Activated T-helper 1 cell treated with anti-CD3 and anti-CD28 coated beads, Interleukin-2, amount 50 U/mL, for 16 hours (primary cell): ENCODE measurements at places on chromosomes 12 and 14.

- no peak for DNase-seq
These were observed 317.6 kb downstream of the DPF3 start for GRCh38 chr14:72576258-72576657.

GRCh38 chr14:72664651-72665050 lies 229.2 kb downstream of the DPF3 start:
- no peak for DNase-seq

GRCh38 chr12:121578230-121579189 lies 2.3 kb downstream of the KDM2B start:
- no peak for DNase-seq

DNA sequence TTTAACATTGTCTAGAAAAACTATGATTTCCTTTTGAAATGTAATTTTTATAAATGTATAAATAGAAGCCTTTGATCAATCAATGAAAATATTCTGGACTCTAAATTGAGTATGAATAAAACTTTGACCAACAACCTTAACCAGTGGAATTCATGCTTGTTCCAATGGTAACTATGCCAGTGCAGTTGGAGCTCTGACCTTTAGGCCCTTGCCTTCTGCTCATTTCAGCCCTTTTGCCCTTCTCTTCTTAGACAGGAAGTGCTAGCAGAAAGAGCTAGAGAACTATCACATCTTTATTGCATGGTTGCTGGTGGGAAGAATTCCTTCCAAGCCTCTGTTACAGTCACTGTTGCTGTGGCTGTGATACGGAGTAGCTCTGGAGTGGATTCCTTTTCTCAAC lies 39.7 kb downstream of the TTC8 start:
- no peak for DNase-seq

GRCh38 chr12:47020211-47020821 lies 59.1 kb upstream of the PCED1B start:
- no peak for DNase-seq
